ENCODE measurements at places on chromosomes 2 and 18.

GRCh38 chr2:223056701-223057418 lies 4.9 kb downstream of the KCNE4 start:
- peak; percentile 76 for DNase-seq

- DNase-seq, result no peak
Observed at GRCh38 chr2:133667085-133667484, 98.8 kb upstream of the NCKAP5 start.

DNA sequence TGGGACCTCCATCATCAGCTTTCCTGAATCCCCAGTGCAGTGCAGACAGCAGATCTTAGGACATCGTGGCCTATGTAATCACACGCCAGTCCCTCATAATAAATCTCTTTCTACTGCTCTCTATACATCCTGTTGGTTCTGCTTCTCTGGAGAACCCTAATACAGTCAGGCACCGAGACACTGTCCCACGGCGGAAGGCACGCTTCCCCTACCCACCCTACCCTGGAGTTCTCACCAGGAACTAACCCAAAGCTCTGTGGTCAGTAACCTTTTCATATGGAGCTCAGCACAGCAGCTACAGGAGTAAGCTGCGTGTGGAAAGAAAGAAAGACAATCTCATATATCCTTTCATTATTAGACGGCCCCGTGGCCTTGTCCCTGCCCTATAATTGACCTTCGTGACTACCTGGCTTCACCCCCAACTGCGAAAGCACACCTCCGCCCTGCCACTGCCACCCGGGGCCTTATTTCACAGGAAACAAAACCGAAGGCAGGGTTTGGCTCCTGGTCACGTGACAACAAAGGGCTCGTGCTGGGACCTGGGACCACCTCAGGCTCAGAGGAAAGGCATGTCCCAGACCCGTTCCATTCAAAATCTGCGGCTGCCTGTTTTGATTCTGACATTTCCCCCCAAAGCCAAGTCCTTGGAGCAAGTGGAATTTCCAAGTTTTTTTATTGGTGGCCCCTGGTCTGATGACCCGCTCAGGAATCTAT lies 99.7 kb upstream of the ODC1 start:
- DNase-seq, result no peak

- DNase-seq, result no peak
Observed at GRCh38 chr2:68717305-68717661, 17.3 kb upstream of the ARHGAP25 start.

DNA sequence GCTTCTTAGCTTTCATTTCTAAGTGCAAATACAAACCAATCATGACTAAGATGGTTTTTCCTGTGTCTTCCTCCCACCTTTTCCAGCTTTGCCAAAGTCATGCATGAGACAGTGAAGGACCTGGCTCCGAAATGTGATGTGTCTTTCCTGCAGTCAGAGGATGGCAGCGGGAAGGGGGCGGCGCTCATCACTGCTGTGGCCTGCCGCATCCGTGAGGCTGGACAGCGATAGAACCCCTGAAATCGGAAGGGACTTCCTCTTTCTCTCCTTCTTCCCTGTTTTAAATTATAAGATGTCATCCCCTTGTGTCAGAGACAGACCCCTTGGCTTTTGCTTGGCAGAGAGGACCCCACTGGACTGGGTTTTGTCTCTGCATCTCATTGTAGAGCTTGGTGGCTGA lies 56.8 kb downstream of the HK2 start:
- DNase-seq, result no peak

GRCh38 chr18:48833701-48834412 lies 116.9 kb downstream of the SMAD7 start:
- DNase-seq, result no peak

- DNase-seq, result no peak
Observed at GRCh38 chr2:240455647-240456446, 20.4 kb downstream of the GPC1 start.

GRCh38 chr2:152694161-152694661 lies 23.1 kb downstream of the PRPF40A start:
- no peak for DNase-seq

DNA sequence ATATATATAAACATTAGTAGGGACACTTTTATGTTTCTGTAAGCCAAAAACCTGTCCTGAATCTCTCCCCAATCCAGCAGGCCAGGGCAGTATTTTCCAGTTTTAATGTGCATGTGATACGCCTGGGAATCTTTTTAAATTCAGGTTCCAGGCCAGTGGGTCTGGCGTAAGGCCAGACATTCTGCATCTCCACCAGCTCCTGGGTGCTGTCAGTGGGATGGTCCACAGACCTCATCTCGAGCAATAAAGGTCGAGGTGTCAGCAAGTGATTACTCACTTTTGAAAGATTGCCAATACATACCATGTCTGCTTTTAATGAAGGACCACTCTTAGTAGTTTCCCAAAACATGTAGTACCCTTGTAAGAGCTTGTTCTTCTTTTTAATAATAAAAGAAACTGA lies 189.9 kb upstream of the SH3BP4 start:
- no peak for DNase-seq

DNA sequence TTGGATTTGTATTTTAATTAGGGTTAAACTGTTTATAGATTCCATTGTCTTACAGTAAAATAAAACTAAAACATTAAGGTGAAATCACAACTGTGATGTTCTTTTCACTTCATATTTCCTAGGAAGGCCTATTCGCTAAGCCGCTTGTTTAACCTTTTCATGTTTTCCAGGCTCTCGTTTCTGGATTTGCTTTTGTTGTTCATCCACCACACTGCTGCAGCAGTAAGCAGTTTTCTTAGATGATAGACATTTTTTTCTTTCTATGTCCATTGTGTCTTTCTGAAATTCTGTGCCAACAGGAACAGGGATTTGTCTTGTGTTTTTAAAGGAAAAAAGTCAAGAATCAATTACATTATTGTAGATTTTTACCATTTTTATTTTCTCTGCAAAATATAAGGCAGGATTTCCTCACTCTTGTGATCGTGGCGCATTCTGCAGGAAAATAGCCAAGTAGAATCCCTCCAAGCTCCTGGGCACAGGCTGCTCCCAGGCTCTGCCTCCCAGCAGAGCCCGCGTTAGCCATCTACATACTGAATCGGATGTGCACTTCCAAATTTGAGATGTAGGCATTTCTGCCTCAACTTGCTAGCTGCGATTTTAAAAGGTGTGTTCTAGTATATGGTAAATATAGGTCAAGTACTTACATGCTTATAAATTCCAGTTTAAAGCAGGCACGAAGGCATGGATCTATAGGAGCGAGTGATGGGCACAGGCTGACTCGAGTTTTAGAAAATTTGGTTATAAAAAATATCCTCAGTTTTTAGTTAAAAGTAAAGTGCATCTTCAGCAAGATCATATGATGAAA lies 10.2 kb downstream of the TSHZ1 start:
- peak; percentile 82 for DNase-seq

DNA sequence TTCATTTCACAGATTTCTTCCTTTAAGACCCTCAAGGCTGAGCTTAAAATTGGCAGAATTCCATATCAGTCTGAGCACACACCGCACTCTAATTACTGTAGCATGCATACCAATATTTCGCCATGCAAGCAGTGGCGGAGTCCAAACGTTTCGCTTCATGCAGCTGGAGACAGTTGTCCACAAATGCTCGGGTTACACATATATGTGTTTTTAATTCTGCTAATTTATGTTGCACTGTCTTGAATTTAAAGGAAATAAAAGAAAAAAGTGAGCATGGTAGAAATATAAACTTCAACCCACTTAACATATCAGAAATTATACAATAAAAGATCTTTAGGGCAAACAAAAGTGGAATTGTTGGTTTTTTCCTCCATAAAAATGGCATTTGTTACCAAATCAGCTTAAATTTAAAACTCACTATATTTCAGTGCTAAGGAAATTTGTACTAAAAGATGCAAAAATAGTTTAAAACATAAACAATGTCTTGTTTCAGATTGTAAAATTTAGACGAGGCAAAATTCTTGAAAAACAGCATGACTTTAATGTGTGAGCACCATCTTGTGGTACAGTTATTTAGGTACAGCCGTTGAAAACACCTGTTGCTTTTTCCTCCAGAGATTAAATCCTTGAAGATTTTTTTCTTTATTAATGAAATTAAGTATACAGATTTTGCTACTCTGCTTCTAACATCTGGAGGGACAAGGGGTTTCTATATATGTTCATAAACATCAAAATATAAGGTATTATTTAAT lies 24.1 kb upstream of the KANSL1L start:
- DNase-seq, result peak; percentile 59

Measured in NCI-H1092 treated with DMSO at 0.1 percent for 48 hours (cell line).